ENCODE measurements at places on chromosomes 16 and 17. TPM values are rescaled to one million over a fixed set of nuclear protein-coding genes. Genes with fewer than 3 reads are reported as not detected.

The MFSD6L gene
- total RNA-seq = 0.12 TPM

The CACNA1H gene
- 30.5 TPM for total RNA-seq

The PDE6G gene
- total RNA-seq = not detected

The MYO15B gene
- 6.2 TPM for total RNA-seq

The TAC4 gene
- total RNA-seq = not detected

The CACNG1 gene
- total RNA-seq = not detected

The FGF11 gene
- 30.7 TPM for total RNA-seq

The RHBDF2 gene
- 30.7 TPM for total RNA-seq

The KRTAP3-1 gene
- not detected for total RNA-seq

The GNPTG gene
- 60.5 TPM for total RNA-seq

The CD79B gene
- total RNA-seq = not detected

The SECTM1 gene
- total RNA-seq = not detected

The VAT1 gene
- total RNA-seq = 413 TPM

The KRT33B gene
- not detected for total RNA-seq

The TBC1D16 gene
- total RNA-seq = 45.1 TPM

The KDM6B gene
- 50.4 TPM for total RNA-seq

The HS3ST4 gene
- total RNA-seq = 1.2 TPM

The TEKT1 gene
- total RNA-seq = not detected

The PLCD3 gene
- 76.5 TPM for total RNA-seq

The SULT1A1 gene
- total RNA-seq = 0.53 TPM

The ATP2A3 gene
- total RNA-seq = 1.5 TPM

The NUDT7 gene
- 3.5 TPM for total RNA-seq

The ZFP3 gene
- not detected for total RNA-seq

The ABI3 gene
- 0.31 TPM for total RNA-seq

The TBC1D26 gene
- 0.14 TPM for total RNA-seq

The LGALS9B gene
- not detected for total RNA-seq

The MAPT gene
- 2.2 TPM for total RNA-seq

The RAMP2 gene
- total RNA-seq = 6.1 TPM

The FOXF1 gene
- total RNA-seq = not detected

The C1QTNF1 gene
- total RNA-seq = 2.2 TPM

The PRCD gene
- total RNA-seq = 1.5 TPM

The TMEM114 gene
- total RNA-seq = not detected

The NOS2 gene
- total RNA-seq = 0.07 TPM

The FOXJ1 gene
- total RNA-seq = 0.48 TPM

The SULT1A3 gene
- total RNA-seq = 8.6 TPM

The MT1E gene
- total RNA-seq = 11.9 TPM

The WFIKKN1 gene
- total RNA-seq = 0.89 TPM

The AANAT gene
- 0.19 TPM for total RNA-seq

The SEC14L5 gene
- total RNA-seq = 0.32 TPM

The TBC1D28 gene
- not detected for total RNA-seq

The TPSD1 gene
- not detected for total RNA-seq

The MPDU1 gene
- 51.2 TPM for total RNA-seq

The DNAAF8 gene
- total RNA-seq = 2.7 TPM

The CPHXL2 gene
- not detected for total RNA-seq

The VTN gene
- total RNA-seq = 2.7 TPM

The CCL17 gene
- total RNA-seq = not detected

The TGFB1I1 gene
- 124 TPM for total RNA-seq

The COX11 gene
- total RNA-seq = 36.4 TPM

The TPSB2 gene
- total RNA-seq = not detected

The LRRC36 gene
- total RNA-seq = not detected

The KRT14 gene
- total RNA-seq = 2.2 TPM

The TAT gene
- total RNA-seq = not detected
